HT-29 (cell line): ENCODE measurements at places on chromosomes 12 and 14. TPM values are rescaled to one million over a fixed set of nuclear protein-coding genes. Genes with fewer than 3 reads are reported as not detected.
A peak's percentile ranks its signal among the peaks of the same experiment; 100 is the strongest.

DNA sequence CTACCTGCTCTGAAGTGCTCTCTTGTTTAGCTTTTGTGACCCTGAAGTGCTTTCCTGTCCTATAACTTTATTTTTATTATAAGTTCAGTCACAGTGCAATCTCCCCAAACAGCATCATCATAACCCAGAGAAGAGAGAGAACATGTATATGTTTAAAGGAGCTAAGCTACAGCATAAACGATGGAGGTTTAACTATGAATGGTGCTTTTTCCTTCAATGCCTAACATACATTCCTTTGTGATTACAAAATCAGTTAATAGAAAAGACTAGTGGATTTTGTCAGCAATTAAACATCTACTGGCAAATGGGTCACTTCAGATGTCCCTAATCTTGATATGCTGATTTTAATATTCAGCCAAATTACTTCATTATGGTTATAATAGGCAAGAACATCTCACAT is 46.4 kb downstream of the ZFYVE21 start:
- no peak for DNase-seq

DNA sequence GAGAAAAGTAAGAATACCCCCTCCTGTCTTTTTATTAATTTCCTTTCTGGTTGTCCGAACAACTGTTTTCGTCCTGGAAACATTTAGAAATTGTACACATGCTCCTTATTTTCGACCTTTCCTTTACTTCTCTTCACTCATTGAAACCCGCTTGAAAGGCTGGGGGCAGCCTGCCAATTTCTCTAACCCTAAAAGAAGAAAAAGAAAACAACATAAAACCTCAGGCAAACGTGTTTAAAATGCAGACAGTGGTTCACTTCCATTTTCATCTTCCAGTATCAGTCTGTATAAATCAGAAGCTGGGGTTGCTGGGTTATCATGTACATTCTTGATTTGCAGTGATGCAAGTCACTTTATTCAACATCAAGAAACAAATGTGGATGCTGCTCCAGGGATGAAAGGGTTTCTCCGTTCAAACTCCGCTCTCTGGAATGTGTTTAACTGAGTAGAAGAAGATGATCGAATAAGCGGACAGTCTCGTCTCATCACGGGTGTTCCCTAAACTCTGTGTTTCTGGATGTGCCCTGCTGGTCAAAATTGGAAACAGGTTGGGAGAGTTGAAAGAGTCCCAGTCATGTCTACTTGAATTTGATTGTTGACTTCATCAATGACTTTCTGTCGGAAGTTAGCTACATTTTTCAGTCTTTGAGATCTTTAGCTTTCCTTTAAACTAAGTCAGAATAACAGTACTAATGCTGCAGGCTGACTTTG is 1042.2 kb downstream of the BCL11B start:
- no peak for DNase-seq

DNA sequence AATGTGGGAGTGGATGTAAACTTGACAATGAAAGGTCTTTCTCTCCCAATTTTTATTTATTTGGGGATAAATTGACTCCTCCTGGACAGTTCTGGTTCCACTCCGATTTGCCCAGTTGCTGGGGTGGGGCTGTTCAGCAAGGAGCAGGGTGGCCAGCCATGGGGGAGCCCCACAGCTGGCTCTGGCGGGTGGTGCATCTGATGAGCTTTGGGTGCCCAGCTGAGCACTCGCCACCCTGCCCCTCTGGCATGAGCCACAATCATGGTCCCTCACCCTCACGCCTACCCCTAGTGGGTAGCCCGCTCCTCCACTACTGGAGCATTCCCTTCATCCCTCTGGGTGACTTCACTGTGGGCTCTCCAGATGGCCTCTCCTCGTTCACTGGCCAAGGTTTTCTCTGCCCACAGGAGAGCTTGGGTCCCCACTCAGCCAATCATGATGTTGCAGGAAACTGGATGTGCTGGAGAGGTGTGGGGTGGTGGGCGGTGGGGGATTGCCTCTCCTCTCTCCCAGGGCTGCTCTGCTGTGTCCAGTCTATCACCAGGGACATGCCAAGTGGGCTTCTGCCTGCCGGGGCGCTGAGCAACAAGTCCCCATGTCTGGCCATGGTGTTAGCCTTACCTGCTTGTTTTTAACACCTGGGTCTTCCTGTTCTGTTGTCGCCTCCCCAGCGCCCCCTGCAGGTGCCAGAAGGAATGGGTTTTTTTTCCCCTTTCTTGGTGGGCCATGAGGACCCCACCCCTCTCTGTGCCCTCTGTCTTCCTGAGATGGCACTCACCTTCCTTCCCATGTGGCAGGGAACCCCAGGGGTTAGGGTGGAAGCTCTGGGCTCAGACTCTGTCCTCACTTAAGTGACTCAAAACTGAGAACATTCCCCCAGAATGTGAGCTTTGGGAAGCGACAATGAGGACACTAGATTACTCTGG is 3.4 kb downstream of the CYP46A1 start:
- DNase-seq: peak; percentile 17

SLC39A2 gene
- not detected in 2 replicates for total RNA-seq

GRCh38 chr12:124350491-124350890 is 55.6 kb downstream of the RFLNA start:
- no peak for DNase-seq

FAIM2 gene
- 0.58 and 0.63 TPM in 2 replicates for total RNA-seq

GRCh38 chr12:123231931-123232330 is 1.0 kb downstream of the MPHOSPH9 start:
- DNase-seq: peak; percentile 10

GRCh38 chr12:6460751-6461371 is 9.0 kb downstream of the TAPBPL start:
- no peak for DNase-seq

DNA sequence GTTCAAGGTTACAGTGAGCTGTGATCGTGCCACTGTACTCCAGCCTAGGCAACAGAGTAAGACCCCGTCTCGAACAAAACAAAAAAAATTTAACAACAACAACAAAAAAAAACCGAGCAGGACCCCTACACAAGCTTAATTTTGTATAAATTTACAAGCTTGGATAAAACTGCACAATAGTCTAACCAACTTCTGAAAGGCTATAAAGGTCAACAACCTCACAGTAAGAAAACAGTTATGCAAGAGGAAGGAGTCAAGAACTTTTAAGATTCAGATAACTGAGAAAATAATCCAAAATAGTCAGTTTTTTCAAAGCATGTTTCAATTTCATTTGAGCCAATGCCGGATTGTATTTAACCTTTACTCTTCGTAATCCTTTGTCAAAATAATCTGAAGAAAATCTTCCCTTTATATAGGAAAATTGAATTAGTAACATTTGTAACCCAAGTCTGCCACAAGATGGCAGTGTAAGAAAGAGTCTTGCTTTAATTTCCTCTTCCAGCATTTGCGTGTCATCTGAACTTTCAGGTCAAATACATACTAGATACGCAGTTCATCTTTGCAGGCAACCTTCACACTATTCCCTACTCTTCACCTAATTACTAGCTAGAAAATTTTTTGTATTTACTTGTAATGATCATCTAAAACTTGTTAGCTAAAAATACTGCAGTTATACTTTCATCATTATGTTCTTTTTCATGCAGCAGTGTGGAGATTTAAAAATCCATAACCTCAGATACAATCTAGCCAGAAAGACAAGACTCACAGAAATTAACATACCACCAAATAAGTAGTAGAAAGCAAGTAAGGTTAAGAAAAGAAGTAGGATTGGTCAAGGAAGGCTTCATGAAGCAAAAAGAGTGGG is 5.8 kb downstream of the CCNB1IP1 start:
- DNase-seq: peak; percentile 71

GRCh38 chr12:110431957-110432587 is 18.1 kb downstream of the ARPC3 start:
- no peak for DNase-seq

CLEC4D gene
- total RNA-seq: not detected in 2 replicates

GRCh38 chr12:19088606-19089005 is 40.9 kb upstream of the PLEKHA5 start:
- no peak for DNase-seq

DNA sequence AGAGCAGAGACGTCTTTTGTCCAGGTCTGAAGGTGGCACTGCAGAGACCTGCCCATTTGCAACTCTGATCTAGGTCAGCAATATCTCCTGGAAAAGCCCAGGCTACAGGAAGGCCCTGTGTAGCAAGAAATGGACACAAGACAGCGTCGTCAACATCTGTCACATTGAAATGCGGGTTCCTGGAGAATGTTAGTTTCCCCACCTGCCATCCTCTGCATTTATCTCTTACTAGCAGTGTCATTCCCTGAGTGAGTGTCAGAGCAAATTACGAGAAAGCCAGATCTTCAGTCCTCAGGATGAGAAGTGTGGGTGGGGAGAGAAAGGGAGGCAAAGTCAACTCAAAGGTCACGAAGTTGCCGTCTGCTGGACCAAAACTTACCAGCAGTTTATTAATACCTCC is 27.4 kb upstream of the FLVCR2 start:
- DNase-seq: no peak

- no peak for DNase-seq
Observed at GRCh38 chr14:57729208-57730187, 136.4 kb downstream of the SLC35F4 start.

GRCh38 chr12:39095636-39096330 is 190.4 kb upstream of the CPNE8 start:
- no peak for DNase-seq

- no peak for DNase-seq
Observed at GRCh38 chr14:85180876-85181275, 349.1 kb upstream of the FLRT2 start.

GRCh38 chr12:69996722-69997121 is 171.7 kb downstream of the MYRFL start:
- no peak for DNase-seq
